ENCODE measurements at places on chromosomes 7 and 10. TPM values are rescaled to one million over a fixed set of nuclear protein-coding genes. Genes with fewer than 3 reads are reported as not detected.

NPY4R2 gene
- not detected for total RNA-seq

PRR15 gene
- not detected for total RNA-seq

SUN3 gene
- total RNA-seq = not detected

HOXA13 gene
- 0.18 TPM for total RNA-seq

TSPAN13 gene
- total RNA-seq = 30.7 TPM

NME8 gene
- 1.2 TPM for total RNA-seq

LIPJ gene
- 0.13 TPM for total RNA-seq

ZDHHC6 gene
- 30.4 TPM for total RNA-seq

FKBP6 gene
- total RNA-seq = not detected

SMURF1 gene
- total RNA-seq = 37.0 TPM

MYL7 gene
- total RNA-seq = not detected

DRGX gene
- total RNA-seq = not detected

TAS2R41 gene
- total RNA-seq = not detected

HYAL4 gene
- total RNA-seq = not detected

All from sciatic nerve (tissue), 2 donors.